ENCODE measurements at places on chromosomes 7 and 10.

DNA sequence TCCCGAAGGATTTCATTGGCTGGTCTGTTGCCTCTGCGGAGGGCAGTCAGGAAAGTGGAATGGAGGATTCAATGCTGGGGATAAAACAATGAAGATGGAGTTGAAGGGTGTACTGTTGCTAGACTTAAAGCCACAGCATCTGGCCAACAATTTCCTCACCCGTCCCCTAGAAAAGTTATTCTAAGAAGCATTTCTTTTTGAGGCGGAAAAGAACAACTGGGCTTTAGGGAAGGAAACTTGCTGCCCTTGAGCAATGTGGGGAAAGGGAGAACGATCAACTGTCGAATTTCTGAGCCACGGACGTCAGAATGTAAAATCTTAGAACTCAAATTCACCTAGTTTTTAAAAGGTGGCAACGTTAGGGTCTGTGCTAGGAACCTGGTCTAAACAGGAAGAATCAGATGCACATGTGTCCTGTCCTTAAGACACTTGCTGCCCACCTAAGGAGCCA, 664 bp downstream of the FMC1 start:
- no peak for DNase-seq

- DNase-seq = no peak
These were observed 16.3 kb downstream of the LIPA start for GRCh38 chr10:89235073-89235798.

DNA sequence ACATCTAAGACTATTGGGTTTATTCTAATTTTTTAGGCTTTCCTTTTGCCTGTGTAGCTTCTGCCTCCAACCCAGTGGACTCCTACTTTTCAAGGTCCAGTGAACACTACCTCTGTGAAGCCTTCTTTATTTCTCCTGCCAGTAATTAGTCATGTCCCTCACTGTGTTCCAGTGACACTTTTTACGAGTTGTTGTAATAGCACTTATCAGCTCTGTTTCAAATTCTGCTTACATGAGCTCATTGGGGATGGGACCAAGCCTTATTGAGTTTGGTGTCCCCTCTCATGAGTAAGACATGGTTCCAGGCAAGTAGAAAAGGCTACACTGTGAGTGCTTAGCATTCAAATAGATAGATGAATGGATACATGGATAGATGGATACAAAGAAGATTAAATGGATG, 184.6 kb downstream of the HIBADH start:
- no peak for DNase-seq

- no peak for DNase-seq
These were observed 1.1 kb upstream of the HOXA13 start for GRCh38 chr7:27200761-27201579.

DNA sequence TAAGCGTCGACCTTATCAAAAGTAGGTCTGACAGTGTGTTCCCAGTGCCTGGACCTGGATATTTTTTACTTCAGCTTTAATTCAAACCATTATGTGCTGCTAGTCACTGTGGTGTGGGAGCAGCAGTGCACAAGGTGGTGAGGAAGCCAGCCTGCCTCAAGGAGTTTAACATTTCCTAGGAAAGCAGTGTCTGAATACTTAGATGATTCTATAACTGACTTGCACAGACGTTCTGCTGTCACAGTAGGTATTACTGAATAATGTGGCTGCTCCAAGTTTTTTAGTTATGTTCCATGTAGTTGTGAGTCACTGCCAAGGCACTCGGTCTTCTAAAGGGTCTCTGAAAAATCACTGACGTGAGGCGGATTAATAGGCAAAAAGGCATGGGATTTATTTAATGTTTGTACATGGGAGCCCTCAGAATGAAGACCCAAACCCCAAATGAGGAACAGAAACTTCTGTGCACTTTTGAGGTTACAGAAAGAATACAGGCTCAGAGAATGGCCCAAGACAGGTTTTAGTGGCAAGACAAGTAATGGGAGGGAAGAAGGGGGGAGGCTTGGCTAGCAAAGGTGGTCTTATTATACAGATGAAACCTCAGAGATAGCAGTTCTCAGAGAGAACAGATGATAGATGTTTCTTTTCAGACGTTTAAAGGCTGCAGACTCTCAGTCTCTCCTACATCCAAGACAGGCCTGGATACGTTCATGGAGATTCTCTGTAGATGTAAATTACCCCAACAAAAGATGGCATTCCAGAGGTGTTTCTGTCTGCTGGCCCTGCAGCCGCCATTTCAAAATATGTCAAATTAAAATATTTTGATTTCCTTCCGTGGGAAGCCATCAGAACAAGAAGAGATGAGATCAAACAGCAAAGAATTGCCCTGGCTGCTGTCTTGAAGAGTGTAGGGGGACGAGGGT, 209.3 kb downstream of the SDK1 start:
- DNase-seq = no peak

DNA sequence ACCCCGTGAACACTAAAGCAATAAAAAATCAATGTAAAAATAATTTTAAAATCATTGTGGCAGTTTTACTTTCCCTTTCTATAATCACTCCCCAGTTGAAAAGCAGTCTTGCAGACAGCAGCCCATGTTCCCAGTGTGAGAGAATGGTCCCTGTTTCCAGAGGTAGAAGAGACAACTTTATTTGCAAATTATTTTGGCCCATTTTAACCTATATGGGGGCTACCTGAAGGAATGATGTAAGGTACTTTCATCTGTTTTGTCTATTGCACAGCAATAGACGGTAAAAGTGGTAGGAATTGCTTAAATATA, 559.8 kb downstream of the ZWINT start:
- no peak for DNase-seq

GRCh38 chr10:14118953-14119352, 211.8 kb downstream of the FRMD4A start:
- DNase-seq = no peak

DNA sequence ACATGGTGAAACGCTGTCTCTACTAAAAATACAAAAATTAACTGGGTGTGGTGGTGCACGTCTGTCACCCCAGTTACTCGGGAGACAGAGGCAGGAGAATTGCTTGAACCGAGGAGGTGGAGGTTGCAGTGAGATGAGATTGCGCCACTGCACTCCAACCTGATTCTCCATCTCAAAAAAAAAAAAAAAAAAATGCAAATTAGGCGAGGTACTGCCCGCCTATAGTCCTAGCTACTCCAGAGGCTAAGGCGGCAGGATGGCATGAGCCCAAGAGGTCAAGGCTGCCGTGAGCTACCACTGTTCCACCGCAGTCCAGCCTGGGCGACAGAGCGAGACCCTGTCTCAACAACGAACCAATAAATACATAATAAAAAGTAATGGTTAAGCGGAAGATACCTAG, 1.1 kb upstream of the EIF4H start:
- peak; percentile 47 for DNase-seq

GRCh38 chr7:140810830-140811556, 113.7 kb downstream of the BRAF start:
- DNase-seq = peak; percentile 72

GRCh38 chr7:134935701-134936100, 50.6 kb upstream of the AGBL3 start:
- DNase-seq = peak; percentile 36

DNA sequence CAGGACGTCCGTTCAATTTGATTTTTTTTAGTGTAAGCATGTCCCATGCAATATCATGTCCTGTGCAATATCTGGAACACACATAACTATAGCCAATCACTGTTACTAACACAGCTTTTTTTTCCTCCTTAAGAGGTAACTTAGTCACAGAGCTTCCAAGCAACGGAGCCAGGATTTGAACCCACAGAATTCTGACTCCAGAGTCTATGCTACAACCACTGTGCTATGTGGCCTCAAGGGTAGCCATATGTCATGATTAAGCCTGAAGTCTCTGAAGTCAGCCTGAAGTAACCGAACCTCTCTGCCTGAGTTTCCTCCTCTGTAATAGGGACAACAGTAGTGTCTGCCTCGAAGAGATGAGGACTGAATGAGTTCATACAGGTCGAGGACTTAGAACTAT, 42.2 kb upstream of the TCF7L2 start:
- peak; percentile 16 for DNase-seq

DNA sequence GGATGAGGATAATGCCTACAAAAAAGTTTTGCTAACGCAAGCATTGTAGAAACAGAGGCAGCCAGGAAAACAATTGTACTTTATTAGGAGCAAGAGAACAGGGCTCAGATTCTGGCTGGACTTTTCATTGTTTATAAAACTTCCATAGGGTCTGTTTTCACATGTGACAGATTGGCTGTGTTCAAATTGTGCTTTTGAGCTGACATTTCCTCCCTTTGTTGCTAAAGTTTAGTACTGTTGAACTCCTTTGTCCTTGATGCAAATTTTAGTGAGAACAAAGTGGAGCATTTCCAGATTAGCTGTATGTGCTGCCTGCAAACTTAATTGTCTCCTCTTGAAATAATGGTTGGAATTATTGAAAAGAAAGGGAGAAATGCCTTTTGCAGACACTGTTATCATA, 221.0 kb upstream of the FZD1 start:
- DNase-seq = no peak

DNA sequence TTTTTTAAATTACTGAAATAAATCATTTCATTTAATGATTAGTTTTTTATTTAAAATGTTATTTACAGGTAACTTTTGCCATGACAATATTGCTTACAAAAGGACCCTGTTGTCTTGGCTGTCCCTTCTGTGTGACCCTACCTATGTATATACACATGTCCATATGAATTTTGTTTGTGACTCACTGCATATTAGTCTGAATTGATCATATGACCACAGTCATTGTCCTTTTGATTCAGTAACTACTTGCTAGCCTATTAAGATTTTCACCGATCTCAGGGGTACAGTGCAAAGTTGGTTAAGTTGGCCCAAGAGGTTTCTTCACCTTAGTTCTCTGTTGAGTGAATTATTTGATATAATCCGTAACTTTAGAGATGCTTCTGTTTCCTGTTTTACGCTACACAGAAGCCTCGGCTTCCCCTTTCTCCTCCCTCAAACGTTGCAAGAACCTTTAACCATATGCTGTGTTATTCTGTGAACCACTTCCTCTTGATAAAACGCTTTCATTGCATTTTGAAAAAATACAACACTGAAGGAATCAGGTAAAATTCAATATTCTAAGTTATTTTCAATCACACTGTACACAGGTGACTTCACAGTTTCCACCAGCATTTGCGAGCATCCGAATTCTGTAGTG, 43.9 kb downstream of the APBB1IP start:
- no peak for DNase-seq

GRCh38 chr7:347644-348479, 57.9 kb downstream of the FOXL3 start:
- DNase-seq = no peak

DNA sequence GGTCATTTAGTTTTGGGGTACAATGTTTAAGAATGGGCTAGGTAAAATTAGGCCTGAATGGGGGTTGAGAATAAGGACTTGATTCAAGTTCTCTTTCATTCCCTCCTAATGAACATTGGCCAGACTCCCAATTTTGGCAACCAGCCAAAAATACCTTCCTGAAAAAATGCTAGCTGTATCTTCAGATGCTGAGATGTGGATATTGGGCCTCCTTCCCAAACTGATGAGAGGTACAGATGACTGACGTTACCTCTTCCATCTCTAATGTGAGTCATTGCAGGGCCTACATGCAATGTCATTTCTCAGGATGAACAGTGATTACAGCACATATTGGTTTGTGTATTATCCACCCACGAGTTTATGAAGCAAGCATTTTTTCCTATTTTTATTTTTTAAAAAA, 151.6 kb downstream of the SND1 start:
- DNase-seq = peak; percentile 46

DNA sequence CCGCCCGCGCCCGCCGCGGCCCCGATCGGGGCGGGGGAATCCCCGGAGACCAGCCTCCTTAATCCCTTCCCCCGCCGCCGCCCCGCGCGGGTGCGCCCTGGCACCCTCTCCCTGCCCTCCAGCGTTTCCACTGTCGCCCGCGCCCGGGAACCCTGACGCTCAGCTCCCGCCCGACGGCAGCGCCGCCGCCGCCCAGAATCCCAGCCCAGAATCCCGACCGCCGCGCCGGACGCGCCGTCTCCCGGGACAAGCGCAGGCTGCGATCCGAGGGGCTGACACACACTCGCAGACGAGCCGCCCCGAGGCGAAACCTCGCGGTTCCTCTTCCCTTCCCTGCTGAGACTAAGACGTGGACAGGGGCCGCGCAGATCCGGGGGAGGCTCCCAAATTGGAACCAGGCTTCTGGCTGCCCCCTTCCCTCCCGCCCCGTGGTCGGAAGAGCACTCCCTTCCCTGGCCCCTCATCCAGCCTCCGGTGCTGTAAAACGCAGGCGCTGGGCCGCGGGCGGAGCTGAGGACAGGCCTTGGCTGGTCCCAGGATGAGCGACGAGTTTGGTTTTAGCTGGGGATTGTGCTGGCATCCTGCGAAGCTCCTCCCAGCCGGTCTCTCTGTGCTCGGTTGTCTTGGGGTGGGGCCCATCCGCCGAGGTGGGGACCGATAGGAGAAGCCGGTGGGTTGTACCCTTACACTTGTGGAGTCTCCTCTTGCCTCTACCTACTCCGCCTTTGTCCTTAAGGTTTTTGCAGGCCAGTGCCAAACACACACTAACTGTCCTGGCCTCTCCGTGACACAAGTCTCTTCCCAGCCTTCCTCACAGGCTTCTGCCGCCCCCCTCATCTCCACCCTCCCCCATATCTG, 1.1 kb downstream of the MARVELD1 start:
- DNase-seq = peak; percentile 86

GRCh38 chr10:99233689-99234037, 2.0 kb downstream of the HPSE2 start:
- no peak for DNase-seq

DNA sequence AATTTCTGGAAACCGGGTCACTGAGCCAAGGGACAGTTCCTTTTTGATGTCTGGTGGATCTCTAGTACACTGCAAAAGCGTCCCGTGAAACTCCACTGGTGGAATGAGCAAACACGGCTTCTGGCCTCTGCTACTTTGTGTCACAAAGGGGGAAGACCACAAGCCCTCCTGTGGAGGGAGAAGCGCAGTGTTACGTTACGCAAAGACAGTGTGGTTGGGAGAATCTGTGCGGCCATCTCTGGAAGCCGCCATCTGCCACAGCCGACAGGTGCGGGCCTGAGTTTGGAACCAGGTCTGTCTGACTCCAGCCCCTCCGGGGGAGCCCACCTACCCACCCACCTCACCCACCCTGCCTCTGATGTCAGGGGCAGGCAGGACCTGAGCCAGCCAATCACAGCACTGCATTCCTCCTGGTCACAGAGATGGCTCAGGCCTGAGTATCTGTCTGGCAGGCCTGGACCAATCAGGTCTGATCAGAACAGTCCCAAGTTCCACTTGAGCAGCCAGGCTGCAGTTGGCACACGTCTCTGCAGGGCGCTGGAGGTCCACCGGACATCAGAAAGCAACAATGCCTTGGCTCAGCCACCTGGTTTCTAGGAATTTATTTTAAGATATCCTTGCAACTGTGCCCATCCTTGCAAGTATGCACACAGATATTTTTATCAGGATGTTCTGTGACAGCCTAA, 3.0 kb upstream of the CYP2W1 start:
- peak; percentile 27 for DNase-seq

- no peak for DNase-seq
These were observed 193.2 kb downstream of the TEX36 start for GRCh38 chr10:125489731-125490130.
